Hematopoietic multipotent progenitor cell treated with erythropoietin and hydrocortisone succinate and interleukin-3 and kit ligand, for 4 days (in vitro differentiated cells): ENCODE measurements at places on chromosomes 1 and 21.

DNA sequence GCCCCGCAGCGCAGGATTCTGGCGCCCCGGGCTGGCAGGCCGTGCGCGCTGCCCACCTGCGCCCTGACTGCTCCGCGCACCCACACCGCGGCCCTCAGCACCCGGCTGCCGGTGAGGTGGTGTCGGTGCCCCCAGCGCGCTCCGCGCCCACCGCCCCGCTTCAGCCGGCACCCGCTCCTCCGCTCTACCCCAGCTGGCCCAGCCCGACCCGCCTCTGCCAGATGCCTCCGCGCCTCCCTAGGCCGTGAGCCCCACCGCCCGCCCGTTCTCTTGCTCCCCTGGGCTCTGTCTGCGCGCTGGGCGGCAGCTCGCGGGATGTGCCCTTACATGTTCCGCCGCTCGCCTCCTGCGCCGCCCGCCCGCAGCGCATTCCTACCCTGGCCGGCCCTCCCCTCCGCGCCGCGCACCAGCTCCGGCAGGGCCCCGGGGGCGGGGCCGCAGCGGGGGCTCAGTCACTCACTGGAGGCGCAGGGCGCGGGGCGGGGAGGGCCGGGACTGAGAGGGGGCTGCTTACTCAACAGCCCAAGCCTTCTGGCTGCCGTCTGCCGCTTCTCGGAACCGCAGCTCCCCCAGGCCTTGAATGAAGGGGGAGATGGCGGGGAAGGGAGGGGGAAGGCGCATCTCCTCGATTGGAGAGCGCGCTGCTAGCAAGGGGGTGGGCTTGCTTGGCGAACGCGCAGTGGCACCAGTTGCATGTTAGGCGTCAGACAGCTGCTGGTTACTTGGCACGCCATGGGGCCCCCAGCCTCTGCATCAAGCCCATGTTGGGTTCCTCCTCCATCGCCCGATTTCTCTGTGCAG, at the start of gene PHLDA3:
TSS of gene PHLDA3 (minus strand) at position 345 of the 801 bp plus-strand sequence. CDS start 402 bp downstream, outside the sequence.
- DNase-seq: peak; percentile 81

- DNase-seq: peak; percentile 96
Measured at GRCh38 chr1:148263128-148263905, 111.2 kb upstream of the NBPF11 start.

DNA sequence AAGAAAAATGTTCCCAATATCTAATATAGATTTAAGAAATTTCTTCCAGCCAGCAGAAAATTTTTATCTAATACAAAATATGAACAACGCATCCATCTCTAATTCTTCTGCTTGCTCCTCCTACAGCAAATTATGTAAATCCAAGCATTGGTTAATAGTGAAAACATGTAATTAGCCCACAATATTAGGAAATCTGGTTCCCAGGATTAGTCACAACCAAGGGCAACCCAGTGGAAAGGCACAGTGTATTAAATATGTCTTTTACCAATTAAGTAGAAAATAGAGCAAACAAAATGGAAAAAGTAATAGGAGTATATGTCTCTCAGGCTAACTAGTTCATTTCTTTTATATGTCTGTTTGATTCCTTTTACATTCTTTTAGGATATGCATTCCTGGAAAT, 59.4 kb upstream of the IFI44L start:
- no peak for DNase-seq

DNA sequence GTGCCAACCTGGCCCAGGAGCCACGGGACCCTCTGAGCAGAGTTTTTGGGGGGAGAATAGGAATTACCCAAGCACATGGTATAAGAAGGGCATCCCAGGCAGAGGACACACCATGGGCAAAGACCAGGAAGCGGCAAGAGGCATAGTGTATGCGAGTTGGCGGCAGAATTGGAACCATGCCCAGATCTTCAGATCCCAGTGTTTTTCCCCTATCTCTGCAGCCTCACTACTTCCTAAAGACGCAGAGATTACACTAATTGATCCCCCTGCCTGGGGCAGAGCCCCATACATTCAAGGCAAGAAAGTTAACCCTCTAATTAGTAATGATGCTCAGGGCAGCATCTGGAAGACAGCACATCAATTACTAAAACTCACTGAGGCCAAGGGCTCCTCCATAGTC, 48.2 kb downstream of the SYT2 start:
- DNase-seq: no peak

DNA sequence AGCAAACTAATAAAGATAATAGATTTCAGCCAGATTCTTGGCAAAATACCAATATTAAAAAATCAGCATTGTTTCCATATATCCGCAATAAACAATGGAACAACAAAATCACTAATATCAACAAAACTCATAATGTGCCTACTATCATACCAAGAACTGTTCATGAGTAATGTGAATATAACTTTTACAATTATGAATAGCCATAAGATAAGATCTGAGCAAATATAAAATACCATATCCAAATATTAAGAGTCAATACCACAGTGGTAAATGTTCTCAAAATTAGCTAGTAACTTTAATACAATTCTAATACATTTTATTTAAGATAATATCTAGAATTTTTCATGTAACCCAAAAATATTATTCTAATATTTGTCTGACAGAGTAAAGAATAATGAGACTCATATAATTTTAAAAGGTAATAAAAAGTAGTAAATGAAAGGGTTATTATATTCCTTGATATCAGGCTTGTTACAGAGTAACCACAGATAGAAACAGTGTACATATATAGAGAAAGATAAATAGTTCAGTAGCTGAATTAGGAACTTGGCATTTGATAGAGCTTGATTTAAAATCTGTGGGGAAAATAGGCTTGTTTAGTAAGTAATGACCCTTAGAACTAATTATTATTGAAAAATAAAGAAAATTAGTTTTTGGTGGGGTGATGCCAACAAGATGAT, 2126.6 kb downstream of the MRPL39 start:
- DNase-seq: no peak

GRCh38 chr1:110293601-110294104, 45.5 kb upstream of the RBM15 start:
- peak; percentile 11 for DNase-seq

GRCh38 chr1:190597294-190597693, 119.6 kb upstream of the BRINP3 start:
- DNase-seq: no peak

- DNase-seq: no peak
Measured at GRCh38 chr1:154306151-154306550, 14.7 kb upstream of the AQP10 start.

DNA sequence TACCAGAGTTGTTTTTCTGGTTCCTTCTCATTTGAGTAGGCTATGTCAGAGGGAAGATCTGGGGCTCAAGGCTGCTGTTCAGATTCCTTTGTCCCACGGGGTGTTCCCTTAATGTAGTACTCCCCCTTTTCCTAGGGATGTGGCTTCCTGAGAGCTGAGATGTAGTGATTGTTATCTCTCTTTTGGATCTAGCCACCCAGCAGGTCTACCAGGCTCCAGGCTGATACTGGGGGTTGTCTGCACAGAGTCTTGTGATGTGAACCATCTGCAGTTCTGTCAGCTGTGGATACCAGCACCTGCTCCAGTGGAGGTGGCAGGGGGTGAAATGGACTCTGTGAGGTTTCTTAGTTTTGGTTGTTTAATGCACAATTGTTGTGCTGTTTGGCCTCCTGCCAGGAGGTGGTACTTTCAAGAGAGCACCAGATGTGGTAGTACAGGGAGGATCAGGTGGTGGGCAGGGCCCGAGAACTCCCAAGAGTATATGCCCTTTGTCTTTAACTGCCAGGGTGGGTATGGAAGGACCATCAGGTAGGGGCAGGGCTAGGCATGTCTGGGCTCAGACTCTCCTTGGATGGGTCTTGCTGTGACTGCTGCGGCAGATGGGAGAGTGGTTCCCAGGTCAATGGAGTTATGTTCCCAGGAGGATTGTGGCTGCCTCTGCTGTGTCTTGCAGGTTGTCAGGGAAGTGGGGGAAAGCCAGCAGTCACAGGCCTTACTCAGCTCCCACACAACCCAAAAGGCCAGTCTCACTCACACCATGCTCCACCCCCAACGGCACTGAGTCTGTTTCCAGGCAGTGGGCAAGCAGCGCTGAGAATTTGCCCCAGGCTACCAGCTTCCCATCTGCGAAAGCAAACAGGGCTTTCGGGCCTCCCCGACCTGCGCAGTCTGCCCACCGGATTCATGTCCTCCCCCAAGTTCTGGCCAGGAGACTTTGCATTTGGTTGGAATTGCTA, 64.2 kb downstream of the SERINC2 start:
- peak; percentile 42 for DNase-seq

DNA sequence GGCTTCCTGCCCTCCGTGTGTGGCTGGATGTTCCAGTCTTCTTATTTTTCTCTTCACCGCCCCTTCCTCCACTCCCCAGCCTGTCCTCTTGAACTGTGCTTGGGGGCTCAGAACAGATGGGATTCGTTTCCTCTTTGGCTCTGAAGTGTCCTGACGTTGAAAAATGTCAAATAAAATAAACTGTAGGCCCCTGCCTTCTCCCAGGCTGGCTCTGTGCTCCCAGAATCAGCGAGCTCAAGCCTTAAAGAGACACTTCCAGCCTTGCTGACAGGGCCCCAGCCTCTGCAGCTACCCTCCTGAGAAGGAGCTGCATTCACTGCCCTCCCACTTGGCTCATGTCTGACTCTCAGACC, 104.2 kb upstream of the IPO9 start:
- DNase-seq: no peak

GRCh38 chr1:54220004-54220811, 20.2 kb downstream of the MRPL37 start:
- peak; percentile 49 for DNase-seq

- DNase-seq: no peak
Measured at GRCh38 chr21:35041122-35041521, 8.0 kb downstream of the RUNX1 start.

GRCh38 chr1:232166942-232167341, 463.0 kb downstream of the SIPA1L2 start:
- peak; percentile 6 for DNase-seq

- no peak for DNase-seq
Measured at GRCh38 chr1:245290836-245291235, 136.1 kb downstream of the KIF26B start.

DNA sequence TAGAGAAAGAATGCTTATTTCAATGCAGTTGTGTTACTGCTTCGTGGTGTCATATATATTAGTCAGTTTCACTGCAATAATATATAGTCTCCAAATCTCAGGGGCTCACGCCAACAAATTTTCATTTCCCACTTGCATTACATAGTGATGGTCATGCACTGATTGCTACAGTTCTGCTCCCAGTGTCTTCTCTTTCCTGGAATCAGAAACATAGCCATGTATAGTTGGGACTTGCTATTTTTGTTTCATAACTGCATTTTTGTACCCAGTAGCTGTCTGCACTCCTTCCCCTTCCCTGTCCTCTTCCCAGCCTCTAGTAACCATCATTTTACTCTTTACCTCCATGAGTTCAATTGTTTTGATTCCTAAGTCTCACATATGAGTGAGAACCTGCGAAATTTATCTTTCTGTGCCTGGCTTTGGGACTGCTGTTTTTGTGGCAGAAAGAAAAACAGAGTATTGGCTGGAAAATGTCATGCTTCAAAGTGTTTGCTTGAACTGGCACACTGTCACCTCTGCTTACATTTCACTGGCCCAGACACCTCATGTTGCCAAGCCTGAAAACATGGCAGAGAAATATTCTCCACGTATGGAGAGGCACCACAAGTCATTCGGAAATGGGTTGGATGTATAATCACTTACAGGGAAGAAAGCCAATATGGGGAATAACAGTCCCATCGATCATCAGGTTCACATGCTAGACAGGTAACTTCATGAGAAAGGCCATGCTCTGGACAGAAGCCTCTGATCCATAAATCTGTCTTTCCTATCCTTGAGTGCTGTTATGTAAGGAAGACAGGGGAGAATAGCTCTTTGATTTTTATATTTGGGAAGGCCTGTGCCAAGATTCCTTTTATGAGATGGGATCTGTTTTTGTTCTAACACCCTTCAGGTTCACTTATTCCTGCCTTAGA, 60.4 kb upstream of the BACH1 start:
- no peak for DNase-seq

DNA sequence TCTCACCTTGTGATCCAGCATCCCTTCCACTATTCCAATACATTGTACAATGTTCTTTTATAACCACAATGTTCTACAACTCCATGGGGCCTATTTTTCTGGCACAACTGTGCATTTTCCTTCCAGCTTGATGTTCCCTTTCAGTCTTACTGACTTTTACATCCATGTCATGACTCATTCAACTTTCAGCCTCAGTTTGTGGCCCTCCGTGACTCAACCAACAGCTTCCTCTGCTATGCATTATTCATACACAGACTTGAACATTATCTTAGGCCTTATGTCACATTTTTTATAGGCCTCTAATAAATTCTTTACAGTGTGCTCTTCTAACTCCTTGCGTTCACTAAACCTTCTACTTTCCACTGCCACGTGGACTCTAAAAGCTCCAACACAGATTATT, 119.4 kb upstream of the PRMT6 start:
- no peak for DNase-seq

DNA sequence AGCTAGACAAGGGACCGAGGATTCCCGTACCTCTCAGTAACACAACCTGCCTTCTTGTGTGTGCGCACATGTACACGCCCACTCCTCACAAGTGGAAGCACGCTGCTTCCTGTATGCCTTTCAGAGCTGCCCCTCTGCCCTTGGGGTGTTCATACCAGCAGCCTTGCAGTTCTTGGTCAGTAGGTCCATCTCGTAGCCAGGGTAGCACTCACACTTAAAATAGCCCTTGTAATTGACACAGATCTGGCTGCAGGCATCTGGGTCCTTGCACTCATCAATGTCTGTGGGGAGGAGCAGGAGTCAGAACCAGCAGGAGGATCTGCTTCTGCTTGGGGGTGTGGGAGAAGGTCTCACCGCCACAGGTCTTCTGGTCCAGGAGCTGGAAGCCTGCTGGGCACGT, 32.6 kb upstream of the MAGOH start:
- DNase-seq: no peak

DNA sequence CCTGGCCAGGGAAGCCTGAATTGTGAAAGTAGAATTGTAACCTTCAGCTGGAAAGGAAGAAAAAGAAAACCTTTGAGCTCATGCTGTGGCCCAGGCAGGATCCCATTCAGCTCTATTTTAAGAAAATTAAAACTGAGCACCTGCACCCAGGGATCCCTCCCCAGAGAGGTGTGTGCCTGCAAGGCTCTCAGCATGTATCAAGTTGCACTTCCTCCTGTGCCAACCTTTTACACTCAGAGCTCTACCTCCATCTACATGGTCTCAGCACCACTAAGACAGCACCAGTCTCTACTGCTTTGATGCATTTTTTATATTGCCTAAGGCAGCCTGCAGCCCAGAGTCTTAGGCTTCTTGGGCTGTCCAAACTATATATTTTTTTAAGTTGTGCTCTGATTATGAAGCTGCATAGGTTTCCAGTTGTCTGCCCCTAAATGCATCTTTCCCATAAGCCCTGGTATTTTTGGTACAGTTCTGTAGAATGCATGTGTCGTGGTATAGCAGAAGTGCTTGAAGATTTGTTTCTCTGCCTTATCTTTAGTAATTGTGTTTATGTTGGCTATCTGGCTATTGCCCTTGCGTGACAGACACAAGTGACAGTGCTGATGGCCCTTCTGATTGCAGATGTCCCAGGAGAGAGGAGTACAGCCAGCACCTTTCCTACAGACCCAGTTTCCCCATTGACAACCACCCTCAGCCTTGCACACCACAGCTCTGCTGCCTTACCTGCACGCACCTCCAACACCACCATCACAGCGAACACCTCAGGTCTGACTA, 63.1 kb downstream of the PTPRC start:
- no peak for DNase-seq
